ENCODE measurements at places on chromosomes 13 and 19.
A peak's percentile ranks its signal among the peaks of the same experiment; 100 is the strongest.

GRCh38 chr13:79722885-79723445 lies 242.0 kb downstream of the NDFIP2 start:
- DNase-seq: peak; percentile 54

- no peak for DNase-seq
Measured at GRCh38 chr13:29260684-29261083, 334.8 kb downstream of the SLC7A1 start.

DNA sequence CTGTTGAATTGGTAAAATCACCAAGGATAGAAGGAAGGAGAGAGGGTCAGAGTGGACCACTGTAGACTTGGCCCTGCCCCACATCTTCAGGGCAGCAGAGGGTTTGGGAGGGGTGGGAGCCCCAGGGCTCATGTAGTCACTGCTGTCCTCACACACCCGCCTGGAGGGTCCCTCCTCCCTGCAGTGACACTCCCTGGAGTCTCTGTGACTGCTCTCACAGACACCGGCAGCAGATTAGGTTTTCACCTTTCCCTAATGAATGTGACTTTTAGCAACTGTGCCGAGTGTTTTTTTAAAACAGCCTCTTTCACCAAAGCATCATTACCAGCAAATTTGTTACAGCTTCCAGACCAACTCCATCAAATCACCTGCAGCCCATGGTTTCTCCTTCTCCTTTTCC lies 45.7 kb upstream of the CCNE1 start:
- no peak for DNase-seq

- DNase-seq: peak; percentile 92
Measured at GRCh38 chr19:13099073-13099999, 3.3 kb downstream of the LYL1 start.

DNA sequence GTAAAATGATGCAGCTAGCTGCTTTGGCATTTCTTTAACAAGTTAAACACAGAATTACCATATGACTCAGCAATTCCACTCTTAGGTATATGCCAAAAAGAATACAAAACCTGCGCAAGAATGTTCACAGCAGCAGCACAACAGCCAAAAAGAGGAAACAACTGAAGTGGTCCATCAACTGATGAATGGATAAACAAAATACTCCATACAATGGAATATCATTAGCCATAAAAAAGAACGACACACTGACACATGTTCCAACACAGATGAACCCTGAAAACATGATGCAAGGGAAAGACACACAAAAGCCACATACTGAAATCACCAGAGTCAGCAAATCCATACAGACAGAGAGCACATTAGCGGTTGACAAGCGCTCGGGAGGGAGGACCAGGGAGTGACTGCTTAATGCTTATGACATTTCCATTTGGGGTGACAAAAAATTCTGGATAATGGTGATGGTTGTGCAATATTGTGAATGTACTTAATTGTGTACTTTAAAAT lies 3.0 kb downstream of the PCID2 start:
- DNase-seq: no peak

GRCh38 chr19:53037101-53038097 lies 7.1 kb upstream of the ERVV-2 start:
- peak; percentile 62 for DNase-seq

DNA sequence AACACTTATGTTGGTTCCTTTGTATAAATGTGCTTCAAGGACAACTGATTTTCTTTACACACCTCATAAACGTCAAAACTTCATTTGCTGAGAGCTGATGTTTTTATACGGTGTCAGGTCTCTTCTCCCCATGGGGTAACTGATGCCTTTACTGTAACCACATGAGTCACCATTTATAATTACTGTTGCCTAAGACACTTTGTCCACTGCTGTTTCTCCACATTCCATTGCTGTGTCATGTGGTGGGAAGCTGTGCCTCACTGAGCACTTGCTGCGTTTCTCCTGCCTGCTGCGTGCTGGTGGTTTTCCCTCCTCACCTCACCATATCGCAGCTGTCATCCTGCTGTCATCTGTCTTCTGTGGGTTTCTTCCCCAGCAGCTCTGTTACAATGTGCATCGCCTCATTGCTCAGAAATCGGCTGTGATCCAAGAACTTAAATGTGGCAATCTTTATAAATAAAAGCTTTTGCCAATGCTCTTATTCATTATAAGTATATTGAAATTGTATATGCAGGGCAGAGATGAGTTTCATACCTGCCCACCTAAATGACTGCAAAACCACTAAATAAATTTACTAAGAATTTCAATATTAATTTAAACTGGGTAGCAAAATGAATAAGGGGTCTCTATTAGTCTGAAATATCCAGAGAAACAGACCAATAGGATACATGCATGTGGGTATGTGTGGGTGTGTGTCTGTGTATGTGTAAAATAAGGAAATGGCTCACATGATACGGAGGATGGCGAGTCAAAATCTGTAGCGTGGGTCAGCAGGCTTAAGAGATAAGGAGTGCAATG lies 547.0 kb upstream of the SLITRK5 start:
- DNase-seq: no peak

DNA sequence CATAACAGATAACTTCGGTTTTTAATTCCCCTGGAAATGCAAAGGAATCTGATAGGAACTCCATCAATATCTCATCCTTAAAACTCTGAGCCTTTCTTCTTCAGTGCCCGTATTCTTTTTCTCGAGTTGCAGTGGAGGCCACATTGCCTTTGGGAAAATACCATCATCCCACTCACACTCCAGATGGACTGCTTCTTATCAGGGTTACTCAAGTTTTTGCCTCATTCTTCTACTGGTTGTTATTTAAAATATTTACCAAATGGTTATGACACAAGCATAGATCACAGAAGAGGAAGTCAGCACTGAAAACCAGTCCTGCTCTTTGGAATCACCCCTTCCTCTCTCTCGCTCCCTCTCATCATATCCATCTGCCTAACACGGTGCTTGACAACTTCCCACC lies 1020.5 kb upstream of the SLC10A2 start:
- DNase-seq: no peak

DNA sequence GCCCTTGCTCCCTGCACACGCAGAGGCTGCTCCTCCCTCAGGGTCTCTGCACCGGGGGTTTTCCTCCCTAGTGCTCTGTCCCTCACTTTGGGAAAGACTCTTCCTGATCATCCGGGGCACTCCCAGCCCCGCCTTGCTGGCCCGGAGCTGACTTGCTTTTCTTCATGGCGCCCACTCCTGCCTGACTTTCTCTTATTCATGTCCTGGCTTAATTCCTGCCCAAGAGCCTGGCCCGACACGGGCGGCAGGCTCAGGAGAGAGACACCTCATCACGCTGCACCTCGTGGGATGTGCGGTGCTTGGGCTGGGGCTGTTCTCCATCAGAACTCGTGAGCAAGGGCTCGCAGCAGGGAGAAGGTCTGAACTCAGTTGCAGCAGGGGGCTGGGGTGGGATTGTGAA lies 11.8 kb upstream of the PLA2G4C start:
- no peak for DNase-seq

GRCh38 chr13:110262508-110263291 lies 44.3 kb downstream of the COL4A1 start:
- DNase-seq: peak; percentile 68

DNA sequence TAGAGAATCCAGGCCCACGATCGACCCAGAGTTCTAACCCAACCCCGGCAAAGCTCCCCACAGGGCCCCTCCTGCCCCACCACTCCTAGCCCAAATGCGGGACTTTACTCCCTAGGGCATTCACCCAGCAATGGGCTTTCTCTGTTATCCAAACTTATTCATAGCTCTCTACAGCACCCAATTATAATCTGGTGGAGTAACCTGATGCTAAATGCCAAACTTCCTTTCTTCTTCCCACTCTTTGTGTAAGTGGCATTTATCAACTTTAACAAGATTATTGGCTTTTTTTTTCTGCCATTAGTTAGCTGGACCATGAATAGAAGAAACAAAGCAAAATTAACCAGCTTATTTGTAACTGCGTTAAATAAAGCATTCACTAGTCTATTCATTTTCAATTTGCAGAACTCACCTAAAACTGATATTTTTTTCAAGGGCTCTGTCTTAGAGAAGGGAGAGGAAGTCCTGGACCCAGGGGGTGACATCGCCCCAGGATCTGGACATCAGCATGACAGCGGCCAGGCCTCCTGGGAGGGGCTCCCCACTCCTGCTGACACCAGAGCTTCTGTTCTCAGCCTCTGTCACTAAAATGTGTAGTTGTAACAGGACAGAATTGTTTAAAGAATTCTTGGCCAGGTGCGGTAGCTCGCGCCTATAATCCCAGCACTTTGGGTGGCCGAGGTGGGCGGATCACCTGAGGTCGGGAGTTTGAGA lies 1.5 kb downstream of the FAM124A start:
- no peak for DNase-seq

DNA sequence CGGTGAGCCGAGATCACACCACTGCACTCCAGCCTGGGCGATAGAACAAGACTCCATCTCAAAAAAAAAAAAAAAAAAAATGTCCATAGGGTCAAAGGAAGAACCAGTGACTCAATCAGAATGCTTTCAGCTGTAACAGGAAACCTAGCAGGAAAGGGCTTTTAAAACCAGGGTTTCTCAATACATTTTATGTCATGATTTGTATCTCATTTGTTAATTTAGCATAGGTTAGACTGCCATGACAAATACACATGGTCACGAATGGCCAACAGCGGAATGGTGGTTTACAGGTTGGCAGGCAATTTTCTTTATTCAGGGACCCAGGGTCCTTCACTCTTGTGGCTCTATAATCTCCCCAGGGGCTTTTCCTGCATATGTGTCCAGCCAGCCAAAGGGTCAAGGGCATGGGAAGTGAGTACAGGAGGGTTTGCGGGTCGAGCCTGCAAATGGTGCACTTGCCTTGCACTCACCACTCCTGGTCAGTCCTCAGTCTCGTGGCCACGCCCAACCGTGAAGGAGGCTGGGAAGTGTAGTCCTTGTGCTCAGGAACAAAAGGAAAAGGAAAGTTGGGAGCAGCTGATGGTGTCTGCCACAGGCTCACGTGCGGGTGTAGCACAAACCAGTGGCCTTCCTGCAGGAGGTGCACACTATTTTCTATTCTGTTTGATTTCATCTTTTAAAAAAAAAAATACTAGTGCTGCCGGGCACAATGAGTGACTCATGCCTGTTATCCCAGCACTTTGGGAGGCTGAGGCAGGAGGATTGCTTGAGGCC lies 14.8 kb downstream of the DHX34 start:
- no peak for DNase-seq

DNA sequence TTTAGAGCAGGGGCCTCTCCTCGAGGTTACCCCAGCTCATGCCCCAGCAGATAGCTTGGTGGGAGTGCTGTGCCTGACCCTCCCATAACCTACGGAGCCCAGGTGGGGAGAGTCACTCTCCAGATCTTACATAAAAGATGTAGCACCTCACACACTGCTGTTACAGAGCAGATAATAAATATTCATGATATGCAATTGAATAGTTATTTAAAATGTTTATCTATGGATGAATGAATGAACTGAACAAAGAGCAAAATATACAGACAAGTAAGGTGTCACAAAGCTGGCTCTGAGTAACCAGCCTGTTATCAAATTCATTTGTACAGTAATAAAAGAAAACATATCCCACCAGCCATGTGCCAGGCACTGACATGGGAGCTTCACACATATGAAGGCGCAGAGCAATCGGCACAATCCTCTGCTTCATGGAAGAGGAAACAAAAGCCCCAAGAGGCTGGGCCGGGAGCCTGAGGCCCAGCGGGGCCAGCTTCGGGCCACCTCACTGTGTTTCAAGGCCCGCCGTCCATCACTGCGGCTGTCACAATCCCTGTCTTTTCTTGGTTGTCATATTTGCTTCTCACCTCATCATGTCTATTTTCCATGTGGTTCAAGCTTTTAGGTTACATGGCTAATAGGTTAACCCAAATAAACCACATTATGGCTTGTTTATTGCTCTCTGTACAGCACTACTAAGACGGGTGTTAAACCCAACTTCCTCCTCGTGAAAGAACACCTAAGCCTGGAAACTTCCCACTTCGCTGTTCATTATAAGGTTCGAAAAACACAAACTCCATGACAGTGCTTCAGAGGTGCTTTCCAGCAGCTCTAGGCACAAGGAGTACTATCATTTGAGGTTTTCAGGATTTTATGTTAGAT lies 78.4 kb downstream of the IRS2 start:
- no peak for DNase-seq

GRCh38 chr19:55206664-55207500 lies 2.4 kb downstream of the PTPRH start:
- peak; percentile 91 for DNase-seq

- no peak for DNase-seq
Measured at GRCh38 chr19:5365905-5366304, 25.3 kb upstream of the PTPRS start.

GRCh38 chr13:49488563-49488962 lies 7.2 kb upstream of the PHF11 start:
- no peak for DNase-seq

GRCh38 chr13:91132786-91133185 lies 214.7 kb upstream of the MIR17HG start:
- peak; percentile 49 for DNase-seq

GRCh38 chr19:46904114-46905060 lies 43.6 kb downstream of the ARHGAP35 start:
- peak; percentile 70 for DNase-seq

DNA sequence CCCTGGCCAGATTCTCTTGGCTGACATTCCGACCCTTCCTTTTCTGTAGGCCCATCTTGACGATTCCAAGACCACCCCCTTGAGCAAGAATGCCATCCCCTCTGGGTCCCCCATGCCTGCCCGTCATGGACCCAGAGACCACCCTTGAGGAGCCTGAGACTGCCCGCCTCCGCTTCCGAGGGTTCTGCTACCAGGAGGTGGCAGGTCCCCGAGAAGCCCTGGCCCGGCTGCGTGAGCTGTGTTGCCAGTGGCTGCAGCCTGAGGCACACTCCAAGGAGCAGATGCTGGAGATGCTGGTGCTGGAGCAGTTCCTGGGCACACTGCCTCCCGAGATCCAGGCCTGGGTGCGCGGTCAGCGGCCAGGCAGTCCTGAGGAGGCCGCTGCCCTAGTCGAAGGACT lies 978 bp downstream of the ZNF446 start:
- peak; percentile 72 for DNase-seq

DNA sequence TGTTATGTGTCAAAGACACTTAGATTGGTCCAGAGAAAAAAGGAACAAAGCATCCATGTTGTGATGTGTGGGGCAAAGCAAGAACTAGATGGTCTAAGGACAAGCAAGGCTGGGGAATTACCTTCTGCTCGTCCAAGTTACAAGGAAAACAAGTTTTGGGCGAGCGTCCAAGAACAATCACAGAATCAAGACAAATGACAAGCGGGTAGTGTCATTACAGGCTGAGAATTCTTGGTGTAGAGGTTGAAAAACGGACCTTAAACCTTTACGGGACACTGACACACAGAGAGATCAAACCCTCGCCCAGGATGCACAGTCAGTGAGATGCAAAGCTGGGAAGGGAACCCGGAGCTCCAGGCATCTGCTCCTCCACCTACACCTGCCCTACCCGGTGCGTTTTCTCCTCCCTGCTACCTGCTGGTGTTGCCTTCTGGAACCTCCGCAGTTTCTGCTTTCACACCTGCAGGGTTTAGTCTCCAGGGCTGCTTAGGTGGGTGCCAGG lies 515 bp upstream of the ZNF324B start:
- no peak for DNase-seq

GRCh38 chr13:75418997-75419396 lies 63.0 kb downstream of the TBC1D4 start:
- no peak for DNase-seq

- DNase-seq: no peak
Measured at GRCh38 chr13:28322256-28322905, 172.5 kb downstream of the FLT1 start.
